ENCODE measurements at places on chromosomes 7 and 10.

GRCh38 chr10:60206735-60207134 lies 182.9 kb downstream of the ANK3 start:
- DNase-seq, result no peak

GRCh38 chr7:70178787-70179186 lies 580.5 kb downstream of the AUTS2 start:
- DNase-seq, result no peak

DNA sequence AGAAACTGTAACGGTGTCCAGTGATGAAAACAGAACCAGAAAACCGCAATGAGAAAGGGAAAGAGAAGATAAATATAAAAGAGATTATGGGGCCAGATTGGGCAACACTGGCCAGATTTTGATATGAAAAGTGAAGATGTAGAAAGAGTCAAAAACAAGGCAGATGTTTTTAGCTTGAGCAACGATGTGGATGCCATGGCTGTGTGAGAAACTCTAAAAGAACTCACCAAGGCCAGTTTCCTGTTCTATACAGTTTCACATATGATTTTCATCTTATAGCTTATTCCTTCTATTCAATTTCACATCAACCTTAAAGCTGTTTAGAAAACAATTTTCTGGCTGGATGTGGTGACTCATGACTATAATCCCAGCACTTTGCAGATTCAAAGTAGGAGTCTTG lies 36.3 kb downstream of the CSTF2T start:
- no peak for DNase-seq

DNA sequence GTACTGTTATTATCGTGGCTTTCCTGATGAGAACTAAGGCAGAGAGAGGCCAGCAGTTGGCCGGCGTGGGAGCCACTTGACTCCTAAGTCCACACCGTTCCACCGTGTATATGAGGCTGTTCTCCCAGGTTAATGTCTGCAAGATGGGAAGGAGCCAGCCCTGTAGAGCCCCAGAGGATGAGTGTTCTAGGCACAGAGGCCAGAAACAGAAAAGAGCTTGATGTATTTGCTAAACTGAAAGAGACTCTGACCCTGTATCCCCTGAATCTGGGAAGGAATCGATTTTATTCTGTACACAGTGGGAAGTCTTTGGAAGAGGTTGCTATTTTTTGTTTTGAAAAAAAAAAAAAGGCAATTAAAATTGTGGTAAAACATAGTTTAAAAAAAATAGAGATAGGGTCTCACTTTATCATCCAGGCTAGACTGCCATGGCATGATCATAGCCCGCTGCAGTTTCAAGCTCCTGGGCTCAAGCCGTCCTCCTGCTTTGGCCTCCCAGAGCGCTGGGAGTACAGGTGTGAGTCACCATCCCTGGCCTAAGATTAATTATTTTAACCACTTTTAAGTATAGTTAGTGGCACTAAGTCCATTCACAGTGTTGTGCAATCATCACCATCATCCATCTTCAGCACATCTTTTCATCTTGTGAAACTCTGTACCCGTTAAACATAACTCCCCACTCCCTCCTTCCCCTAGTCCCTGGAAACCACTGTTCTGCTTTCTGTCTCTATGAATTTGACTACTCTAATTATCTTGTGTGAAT lies 348.8 kb downstream of the SDK1 start:
- no peak for DNase-seq

GRCh38 chr10:88019753-88020152 lies 156.3 kb downstream of the PTEN start:
- DNase-seq, result no peak

GRCh38 chr10:9076066-9076465 lies 1021.6 kb downstream of the GATA3 start:
- no peak for DNase-seq

- no peak for DNase-seq
Observed at GRCh38 chr7:25619963-25620799, 391.9 kb upstream of the NPVF start.
